ENCODE measurements at places on chromosomes 1 and 21.
A peak's percentile ranks its signal among the peaks of the same experiment; 100 is the strongest.

DNA sequence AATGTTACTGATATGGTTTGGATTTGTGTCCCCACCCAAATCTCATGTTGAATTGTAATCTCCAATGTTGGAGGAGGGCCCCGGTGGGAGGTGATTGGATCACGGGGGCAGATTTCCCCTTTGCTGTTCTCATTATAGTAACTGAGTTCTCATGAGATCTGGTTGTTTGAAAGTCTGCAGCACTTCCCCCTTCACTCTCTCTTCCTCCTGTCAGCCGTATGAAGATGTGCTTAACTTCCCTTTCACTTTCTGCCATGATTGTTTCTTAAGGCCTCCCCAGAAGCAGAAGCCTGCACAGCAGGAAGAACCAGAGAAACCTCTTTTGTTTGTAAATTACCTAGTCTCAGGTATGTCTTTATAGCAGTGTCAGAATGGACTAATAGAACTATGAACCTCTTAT is 28.4 kb downstream of the TRIM33 start:
- DNase-seq = no peak

DNA sequence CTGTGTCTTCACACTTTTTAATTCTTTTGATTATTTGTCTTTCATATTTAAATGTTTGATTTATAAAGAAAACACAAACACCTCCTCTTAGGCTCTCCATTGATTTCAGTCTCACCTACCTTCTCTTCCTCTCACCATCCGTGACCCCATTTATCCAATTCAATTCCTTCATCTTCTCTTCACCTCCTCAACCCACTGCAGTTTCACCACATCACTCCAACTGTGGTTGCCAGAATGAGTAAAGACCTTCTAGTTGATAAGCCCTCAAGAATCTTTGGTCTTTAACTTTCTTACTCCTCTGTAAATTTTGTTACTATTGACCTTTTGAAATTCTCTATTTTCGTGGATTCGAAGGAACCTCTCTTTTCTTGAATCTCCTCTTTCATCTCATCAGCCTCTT is 260.7 kb downstream of the CHRM3 start:
- DNase-seq = no peak

DNA sequence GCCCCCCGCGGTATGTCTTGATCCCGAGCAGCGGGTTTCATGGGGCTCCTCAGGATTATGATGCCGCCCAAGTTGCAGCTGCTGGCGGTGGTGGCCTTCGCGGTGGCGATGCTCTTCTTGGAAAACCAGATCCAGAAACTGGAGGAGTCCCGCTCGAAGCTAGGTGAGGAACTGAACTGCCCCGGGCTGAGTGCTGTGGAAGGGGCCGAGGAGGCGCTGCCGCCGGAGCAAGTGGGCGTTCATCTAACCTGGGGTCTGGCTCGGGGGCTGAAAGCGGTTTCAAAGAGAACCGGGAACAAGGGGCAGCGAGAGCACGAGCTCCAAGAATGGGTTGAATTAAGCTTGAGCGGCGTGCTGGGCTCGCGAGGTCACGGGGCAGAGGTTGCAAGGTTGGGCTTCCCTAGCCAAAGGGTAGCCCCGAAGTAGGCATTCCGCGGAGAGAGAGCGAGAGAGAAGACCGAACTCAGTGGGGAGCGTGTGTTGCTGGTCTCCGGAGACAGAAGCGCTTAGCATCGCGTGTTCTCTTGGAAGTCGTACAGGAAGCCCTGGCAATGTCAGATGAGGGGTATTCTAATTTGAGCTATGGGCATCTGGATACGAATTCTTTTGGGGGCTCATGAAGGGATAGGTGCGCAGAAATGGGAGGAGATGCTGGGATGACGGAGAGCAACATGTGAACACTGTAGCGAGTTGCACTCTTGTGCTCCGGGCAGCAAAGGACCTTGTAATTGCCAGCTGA is 732 bp downstream of the HS2ST1 start:
- DNase-seq = peak; percentile 70

GRCh38 chr21:36388096-36388495 is 2.9 kb downstream of the CHAF1B start:
- DNase-seq = no peak

- no peak for DNase-seq
Observed at GRCh38 chr1:161970633-161971032, 53.0 kb downstream of the OLFML2B start.

DNA sequence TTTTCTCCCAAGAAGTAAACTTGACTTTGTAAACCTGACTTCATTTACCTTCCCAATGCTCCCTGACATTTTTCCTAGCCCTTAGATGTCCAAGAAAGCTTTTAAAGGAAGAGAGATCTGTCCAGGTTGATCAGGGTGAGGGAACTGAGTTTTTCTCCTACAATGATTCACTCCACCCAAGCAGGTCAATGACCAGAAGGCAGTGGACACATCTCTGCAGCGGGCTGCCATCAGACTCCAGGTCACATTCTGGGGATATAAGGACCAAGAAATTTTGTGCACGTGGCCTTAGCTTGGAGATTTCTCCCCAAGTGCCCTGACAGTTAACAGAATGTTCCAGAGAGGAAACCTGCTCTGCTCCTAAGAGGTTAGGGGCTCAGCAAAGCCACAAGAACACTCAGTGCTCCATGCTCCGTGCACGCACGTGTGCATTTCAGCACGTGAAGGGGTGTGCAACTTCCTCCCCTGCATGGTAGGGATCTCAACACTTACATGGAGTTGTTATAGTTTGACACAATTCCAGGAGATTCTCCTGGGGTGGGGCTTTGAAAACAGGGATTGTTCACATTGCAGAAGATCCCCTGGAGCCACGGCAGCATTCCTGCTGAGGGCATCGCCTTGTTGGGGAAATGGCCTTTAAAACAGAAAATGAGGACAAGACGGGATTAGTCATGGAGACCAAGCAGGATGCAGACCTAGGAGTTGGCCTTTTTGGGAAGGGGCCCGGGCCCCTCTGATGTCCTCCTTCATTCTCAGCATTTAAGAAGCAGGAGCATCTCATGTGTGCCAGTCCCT is 9.8 kb downstream of the ABCA4 start:
- no peak for DNase-seq

- no peak for DNase-seq
Observed at GRCh38 chr1:109133002-109133706, 19.2 kb downstream of the ELAPOR1 start.

DNA sequence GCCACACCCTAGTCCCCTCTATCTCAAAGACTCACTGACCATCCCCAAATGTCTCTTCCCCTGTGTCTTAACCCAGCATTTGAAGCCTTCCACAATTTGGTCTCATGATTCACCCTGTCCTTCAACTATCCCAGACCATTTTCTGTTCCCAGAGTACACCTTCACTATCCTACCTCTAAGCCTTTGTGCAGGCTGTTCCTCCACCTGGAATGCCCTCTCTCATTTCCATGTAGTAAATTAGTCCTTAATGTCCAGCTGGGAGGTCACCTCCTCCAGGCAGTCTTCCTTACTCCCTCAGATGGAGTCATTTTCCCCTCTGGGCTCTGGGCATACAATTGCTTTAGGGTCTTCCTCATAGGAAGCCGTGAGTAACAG is 31.1 kb upstream of the EPB41 start:
- DNase-seq = no peak

- no peak for DNase-seq
Observed at GRCh38 chr1:230316864-230317745, 109.0 kb downstream of the PGBD5 start.

DNA sequence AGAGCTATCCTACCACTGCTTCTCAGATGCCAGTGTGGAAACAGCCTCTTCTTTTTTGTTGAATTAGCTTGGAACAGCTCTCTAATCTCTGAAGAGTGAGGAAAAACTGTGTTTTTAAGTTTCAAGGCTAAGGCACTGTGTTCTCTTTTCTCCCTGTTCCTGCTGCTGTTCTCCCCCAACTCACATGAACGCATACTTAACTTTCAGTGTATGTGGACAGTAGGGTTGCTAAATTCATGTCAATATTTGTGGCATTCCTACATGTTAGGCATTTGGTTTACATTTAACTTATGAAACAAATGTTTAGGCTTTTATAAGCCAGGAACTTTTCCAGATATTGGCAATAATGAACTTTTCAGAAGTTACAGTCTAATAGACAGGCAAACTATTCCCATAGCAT is 6.8 kb downstream of the BACH1 start:
- no peak for DNase-seq

- no peak for DNase-seq
Observed at GRCh38 chr1:42851420-42851819, 5.0 kb downstream of the ZNF691 start.

GRCh38 chr1:6262555-6263420 is 1.9 kb upstream of the GPR153 start:
- DNase-seq = no peak

GRCh38 chr1:169487561-169487960 is 1.8 kb upstream of the SLC19A2 start:
- no peak for DNase-seq

DNA sequence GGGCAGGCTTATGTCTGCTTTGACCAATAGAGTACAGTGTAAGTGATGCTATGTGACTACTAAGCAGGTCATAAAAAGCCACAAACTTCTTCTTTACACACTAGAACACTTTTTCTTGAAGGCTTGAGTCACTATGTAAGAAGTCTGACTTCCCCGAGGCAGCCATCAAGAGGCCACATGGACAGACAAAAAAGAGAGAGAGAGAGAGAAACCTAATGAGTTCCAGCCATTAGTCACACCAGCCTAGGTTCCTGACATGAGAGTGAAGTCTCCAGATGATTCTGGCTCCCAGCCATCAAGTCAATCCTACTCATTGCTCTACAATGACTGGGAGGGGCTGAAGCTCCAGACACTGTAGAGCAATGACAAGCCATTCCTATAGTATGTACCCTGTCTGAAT is 101.4 kb downstream of the LHX9 start:
- no peak for DNase-seq

DNA sequence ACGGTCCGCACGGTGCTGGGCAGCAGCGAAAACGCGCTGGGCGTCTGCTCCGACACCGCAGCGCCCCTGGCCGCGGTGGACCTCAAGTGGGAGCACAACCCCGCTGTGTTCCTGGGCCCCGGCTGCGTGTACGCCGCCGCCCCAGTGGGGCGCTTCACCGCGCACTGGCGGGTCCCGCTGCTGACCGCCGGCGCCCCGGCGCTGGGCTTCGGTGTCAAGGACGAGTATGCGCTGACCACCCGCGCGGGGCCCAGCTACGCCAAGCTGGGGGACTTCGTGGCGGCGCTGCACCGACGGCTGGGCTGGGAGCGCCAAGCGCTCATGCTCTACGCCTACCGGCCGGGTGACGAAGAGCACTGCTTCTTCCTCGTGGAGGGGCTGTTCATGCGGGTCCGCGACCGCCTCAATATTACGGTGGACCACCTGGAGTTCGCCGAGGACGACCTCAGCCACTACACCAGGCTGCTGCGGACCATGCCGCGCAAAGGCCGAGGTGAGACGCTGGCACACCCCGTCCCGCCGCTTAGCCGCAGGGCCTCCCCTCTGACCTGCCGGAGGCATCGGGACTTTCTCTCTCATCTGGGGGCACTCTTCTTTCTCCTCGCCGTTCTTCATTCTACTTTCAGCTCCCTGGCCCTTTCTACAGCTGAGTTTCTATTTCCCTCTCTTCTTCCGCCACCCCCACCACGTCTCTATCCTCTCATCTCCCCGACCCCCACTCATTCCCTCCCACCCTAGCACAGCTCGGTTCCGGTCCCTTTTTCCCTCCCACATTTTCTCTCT is 1.0 kb downstream of the NPR1 start:
- no peak for DNase-seq

GRCh38 chr21:39079617-39080016 is 103.6 kb downstream of the PSMG1 start:
- no peak for DNase-seq

DNA sequence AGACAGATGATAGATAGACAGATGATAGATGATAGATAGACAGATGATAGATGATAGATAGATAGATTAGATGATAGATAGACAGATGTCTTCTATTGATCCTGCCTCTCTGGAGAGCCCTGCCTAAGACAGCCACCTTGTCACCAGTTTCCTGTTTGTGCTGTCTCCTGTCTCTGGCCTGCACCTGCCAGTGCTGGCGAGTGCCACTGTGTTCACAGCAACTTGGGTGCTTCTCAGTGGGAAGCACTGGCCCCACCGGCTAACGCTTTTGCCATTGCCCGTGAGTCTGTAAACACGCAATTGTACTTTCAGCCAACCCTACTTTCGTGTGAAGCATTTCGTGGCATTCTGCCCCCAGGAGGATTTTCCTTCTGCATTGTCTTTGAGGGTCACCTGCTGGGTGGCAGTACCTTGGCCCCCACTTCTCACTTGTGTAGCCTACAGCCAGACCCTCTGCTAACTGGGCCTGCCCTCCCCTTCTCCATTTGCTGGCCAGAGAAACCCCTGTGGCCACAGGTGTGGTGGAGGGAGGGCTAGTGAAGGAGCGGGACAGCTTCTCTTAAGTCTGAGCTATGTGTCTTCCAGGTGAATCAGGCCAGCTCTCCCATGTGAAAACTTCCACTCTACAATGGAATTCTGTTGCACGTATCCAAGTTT is 23.4 kb upstream of the PDE9A start:
- no peak for DNase-seq

- no peak for DNase-seq
Observed at GRCh38 chr1:167148421-167148820, 54.5 kb downstream of the STYXL2 start.

DNA sequence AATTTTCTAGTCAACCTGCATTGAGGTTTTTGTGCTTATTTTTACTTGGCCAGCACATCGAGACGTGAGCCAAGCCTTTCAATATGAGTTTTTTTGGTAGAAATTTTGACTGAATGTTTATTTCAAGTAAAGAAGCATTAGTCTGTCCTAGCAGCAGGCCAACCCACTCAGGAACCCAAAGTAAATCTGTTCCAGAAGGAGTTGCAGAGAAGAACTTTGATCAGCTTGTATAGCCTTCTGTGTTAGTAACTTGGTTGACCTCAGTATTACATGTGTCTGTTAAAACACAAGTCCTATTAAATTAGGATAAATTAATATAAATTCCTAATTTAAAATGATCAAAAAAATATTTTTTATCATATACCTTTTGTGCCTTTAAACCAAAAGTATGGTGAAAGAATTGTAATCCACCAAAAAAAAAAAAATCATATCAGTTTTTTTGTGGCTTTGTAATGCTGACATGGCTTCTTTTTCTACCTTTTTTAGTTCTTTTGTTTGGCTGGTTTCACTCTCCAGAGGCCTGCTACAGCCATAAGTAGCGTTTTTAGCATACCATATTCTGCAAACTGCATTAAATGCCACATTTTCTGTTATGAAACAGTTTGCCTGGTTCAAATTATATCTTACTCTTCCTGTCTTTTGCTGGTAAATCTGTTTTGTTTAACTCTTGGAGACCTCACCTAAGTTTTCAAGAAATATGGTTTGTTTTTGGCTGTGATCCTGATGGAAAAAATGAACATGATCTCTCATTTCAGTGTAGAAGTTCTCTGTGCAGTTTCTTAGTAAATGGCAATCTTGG is 39.5 kb downstream of the ATF6 start:
- DNase-seq = no peak

DNA sequence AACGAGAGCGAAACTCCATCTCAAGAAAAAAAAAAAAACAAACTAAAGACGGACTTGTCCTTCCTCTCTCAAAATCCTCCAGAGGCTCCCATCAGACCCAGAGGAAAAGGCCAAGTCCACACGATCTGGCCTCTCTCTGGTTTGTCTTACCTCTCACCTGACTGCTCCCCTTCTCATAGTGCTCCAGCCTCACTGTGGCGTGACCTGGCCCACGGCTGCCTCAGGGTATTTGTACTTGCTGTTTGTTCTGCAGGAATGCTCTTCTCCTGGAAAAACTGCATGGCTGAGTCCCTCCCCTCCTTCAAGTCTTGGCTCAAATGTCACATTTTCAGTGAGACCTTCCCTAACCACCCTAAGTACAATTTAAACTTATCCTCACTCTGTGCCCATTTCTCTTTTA is 8.0 kb upstream of the BRWD1 start:
- no peak for DNase-seq

All from nucleus accumbens (tissue), 56 donors.